ENCODE measurements at places on chromosomes 7 and 10.

GRCh38 chr10:92419740-92420545, 129.0 kb downstream of the MARCHF5 start:
- no peak for DNase-seq

GRCh38 chr10:101902032-101902819, 58.6 kb upstream of the KCNIP2 start:
- DNase-seq: peak; percentile 35

GRCh38 chr7:16984375-16984774, 102.6 kb upstream of the AGR3 start:
- no peak for DNase-seq

- no peak for DNase-seq
These were observed 91.1 kb downstream of the MAD1L1 start for GRCh38 chr7:2141651-2142050.

- no peak for DNase-seq
These were observed 408.1 kb downstream of the AUTS2 start for GRCh38 chr7:70006261-70006920.

GRCh38 chr7:142314281-142314680, 56.4 kb upstream of the PRSS58 start:
- no peak for DNase-seq

DNA sequence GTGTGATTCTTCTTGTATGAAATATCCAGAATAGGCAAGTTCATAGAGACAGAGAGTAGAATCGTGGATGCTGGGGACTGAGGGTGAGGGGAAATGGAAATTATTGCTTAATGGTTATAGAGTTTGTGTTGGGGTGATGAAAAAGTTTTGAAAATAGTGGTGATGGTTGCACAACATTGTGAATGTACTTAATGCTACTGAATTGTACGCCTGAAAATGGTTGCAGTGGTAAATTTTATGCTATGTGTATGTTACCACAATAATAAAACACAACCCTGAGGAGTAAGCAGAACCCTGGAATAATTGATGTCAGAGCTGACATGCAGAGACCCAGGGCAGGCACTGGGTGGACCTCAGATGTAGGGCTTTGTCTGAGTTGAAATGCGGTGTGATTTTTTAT, 57.6 kb downstream of the TACR2 start:
- no peak for DNase-seq

DNA sequence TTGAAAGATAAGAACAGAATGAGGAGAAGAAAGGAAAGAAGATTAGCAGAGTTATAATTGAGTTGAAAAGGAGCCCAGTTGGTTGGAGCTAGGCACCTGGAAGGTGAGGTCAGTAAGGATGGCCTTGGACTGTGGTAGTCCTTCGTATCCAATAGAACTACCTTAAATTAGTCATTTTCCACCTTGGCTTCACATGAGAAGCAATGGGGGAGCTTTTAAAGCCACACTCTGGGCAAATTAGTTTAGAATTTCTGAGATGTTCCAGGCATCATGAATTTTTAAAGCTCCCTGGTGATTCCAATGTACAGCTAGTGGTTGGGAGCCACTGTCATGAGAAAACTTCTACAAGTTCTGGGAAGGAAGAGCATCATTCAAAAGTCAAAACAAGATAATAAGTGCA, 27.3 kb upstream of the CYP3A5 start:
- DNase-seq: no peak

- no peak for DNase-seq
These were observed 22.1 kb upstream of the PPP1R17 start for GRCh38 chr7:31664890-31665289.

GRCh38 chr10:113019692-113020474, 69.8 kb downstream of the TCF7L2 start:
- peak; percentile 71 for DNase-seq

DNA sequence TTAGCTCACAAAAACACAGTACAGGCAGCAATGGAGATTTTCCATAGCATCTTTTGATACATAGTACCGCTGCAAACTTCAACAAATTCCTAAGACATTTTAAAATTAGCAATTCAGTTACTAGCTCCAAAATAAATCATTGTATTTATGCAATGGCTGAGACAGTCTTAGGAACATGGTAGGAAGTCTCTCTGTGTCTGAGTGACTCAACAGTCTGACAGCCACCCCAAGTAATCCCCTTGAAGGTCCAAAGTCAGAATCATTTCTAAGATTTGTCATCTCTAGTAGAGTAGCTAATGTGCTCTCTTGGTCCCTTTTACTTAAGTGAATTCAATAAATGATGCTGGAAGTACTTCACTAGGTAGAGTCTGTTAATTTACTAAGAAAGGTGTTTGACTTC, 93.8 kb upstream of the NOBOX start:
- no peak for DNase-seq

Measured in NCI-H510A (cell line).